ENCODE measurements at places on chromosomes 12 and 14. TPM values are rescaled to one million over a fixed set of nuclear protein-coding genes. Genes with fewer than 3 reads are reported as not detected.
A peak's percentile ranks its signal among the peaks of the same experiment; 100 is the strongest.

DNA sequence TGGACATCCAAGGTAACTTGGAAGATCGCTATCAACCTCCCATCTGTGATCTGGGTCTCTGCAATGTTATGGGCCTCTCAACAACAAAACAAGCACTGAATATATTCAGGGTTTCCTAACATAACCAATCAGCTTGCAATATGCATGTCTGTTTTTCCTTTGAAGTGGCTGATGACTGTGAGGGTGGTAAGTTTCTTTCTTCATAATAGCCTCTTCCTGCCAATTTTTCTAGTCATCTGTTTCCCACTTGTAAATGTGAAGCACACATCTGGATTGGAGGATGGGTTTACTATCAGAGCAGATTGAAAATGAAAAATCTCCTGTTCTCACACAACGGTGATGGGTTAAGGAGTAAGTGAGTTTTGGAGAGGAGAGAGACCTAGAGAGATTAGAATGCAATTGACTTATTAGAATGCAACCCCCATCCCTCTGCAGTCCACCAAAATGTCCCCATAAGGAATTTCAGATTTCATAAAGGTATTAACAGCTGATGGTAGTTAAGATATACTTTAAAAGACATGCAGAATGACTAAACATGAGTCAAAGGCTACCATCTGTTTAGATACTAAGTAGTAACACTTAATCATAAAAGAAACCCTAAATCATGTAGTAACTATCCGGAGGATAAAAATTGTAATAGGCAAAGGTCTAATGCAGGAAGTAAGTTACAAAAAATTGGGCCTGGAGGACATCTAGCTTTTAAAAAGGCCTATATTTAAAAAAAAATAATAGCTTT, 58.4 kb upstream of the SAV1 start:
- H3K4me1 ChIP-seq: peaks cover 7% of the 10 kb centered on the region
- no peaks in the 10 kb centered on the region for H3K27me3 ChIP-seq
- no peak overlapping the region for H3K4me3 ChIP-seq
- H3K27ac ChIP-seq: peak overlapping the region; percentile 15
- peak; percentile 89 for DNase-seq
- H3K36me3 ChIP-seq: peaks cover 31% of the 10 kb centered on the region

GRCh38 chr12:102503056-102503681, 22.8 kb upstream of the IGF1 start:
- no peak overlapping the region for H3K4me3 ChIP-seq
- no peaks in the 10 kb centered on the region for H3K4me1 ChIP-seq
- no peak for DNase-seq
- no peak overlapping the region for H3K27ac ChIP-seq

FCF1 gene
- 60.5 TPM for total RNA-seq

HRK gene
- total RNA-seq: 2.1 TPM

DNA sequence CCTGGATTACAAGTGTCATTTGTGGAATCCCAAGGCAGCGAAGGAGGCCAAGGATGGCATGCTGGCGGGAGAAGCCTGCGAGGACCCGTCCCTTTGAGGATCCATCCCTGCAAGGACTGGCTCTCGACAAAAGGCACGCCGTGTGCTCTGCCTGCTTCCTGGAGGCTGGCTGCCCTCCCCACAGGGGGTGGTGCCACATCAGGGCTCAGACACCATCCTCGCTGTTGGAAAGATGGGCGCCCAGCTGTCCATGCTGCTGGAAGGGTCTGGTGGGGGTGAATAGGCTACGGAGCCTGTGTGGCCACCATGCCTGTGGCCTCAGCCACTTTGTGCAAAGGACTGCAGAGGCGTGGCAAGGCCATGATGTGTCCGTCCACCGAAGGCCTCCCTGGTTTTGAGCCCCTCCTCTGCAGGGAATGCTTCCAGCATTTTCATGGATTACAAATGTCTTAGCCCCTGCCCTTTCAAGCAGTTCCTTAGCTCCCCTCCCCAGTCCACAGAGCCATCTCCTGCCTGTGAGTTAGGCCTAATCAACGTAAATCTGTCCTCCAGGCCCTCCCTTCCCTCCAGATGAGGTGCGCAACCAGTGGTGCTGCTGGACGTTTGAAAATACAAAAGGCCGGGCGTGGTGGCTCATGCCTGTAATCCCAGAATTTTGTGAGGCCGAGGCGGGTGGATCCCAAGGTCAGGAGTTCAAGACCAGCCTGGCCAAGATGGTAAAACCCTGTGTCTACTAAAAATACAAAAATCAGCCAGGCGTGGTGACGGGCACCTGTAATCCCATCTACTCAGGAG, 22.1 kb downstream of the ZBTB42 start:
- no peak overlapping the region for H3K27ac ChIP-seq
- H3K4me1 ChIP-seq: peaks cover 18% of the 10 kb centered on the region
- H3K4me3 ChIP-seq: no peak overlapping the region
- DNase-seq: no peak

DNA sequence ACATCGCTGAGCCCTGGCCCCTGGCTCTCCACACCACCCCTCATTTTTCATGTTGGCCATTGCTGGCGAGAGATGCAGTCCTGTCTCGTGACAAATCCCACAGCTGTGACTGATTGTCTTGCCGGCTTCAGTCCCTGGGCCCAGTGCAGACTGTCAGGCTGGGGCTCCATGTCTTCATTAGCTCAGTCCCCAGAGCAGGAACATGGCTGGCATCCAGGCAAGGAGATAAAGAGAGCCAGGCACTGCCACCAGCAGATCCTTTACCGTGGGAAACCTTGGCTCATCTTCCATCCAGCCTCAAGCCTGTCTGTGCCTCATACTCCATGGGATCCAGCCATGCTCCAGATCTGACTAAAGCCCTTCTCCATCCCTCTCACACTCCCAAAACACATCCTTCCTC, 284.7 kb upstream of the FKBP4 start:
- H3K36me3 ChIP-seq: no peaks in the 10 kb centered on the region
- H3K4me1 ChIP-seq: no peaks in the 10 kb centered on the region
- H3K27ac ChIP-seq: no peak overlapping the region

OTUB2 gene
- 3.3 TPM for total RNA-seq

- no peaks in the 10 kb centered on the region for H3K36me3 ChIP-seq
- no peak overlapping the region for H3K4me3 ChIP-seq
- H3K4me1 ChIP-seq: peaks cover 19% of the 10 kb centered on the region
- no peaks in the 10 kb centered on the region for H3K27me3 ChIP-seq
- no peak for DNase-seq
- no peak overlapping the region for H3K27ac ChIP-seq
Measured at GRCh38 chr12:116561181-116561821, 2.1 kb downstream of the MAP1LC3B2 start.

DNA sequence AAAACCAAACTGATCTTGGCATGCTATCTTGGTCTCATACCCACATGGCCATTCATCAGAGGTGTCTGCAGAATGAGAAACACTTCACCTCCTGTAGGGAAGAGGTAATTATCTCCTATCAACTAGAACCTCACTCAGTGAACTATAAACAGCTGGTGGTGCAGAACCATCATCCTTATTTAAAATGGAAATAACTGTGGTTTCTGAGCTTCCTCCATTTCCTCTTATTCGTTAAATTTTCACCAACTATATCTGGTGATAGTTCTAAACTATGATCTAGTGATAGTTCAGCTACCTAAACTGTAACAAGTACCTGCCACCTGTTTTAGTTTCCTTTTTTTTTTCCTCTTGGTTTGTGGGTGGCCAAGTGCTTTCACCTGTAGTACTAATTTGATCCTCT, 218.5 kb downstream of the FUT8 start:
- H3K36me3 ChIP-seq: peaks cover 4% of the 10 kb centered on the region
- no peak for DNase-seq
- no peaks in the 10 kb centered on the region for H3K4me1 ChIP-seq
- H3K27ac ChIP-seq: no peak overlapping the region
- no peak overlapping the region for H3K4me3 ChIP-seq
- no peaks in the 10 kb centered on the region for H3K27me3 ChIP-seq

ST8SIA1 gene
- total RNA-seq: 14.4 TPM

DNA sequence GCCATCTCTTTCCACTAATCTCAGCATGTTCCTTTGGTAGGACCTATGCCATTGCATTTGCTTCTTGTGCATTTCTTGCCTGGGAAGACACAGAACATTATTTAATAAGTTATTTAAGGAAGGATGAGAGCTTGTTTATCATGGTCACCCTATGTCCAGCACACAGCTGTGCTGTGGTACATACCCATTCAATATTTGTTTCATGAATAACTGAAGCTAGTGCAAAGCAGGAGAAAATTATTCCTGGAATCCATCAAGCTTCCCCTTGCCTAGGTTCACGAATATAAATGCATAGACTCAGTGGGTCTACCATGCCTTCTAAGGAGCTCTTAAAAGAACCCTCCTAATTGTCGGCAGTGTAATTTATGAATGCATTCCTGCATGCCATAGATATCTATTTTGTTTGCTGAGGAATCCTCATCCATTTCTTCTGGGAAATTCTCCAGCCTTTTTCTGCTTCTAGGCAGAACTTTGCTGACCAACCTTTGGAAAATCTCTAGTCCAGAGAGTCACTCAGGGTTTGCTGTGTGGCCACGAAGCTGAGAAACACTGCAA, 599.8 kb upstream of the TMEM132C start:
- H3K4me3 ChIP-seq: no peak overlapping the region
- H3K27me3 ChIP-seq: no peaks in the 10 kb centered on the region
- H3K36me3 ChIP-seq: no peaks in the 10 kb centered on the region
- H3K27ac ChIP-seq: no peak overlapping the region
- no peaks in the 10 kb centered on the region for H3K4me1 ChIP-seq

- H3K4me3 ChIP-seq: no peak overlapping the region
- H3K36me3 ChIP-seq: no peaks in the 10 kb centered on the region
- no peak overlapping the region for H3K27ac ChIP-seq
- DNase-seq: no peak
- peaks cover 11% of the 10 kb centered on the region for H3K4me1 ChIP-seq
- no peaks in the 10 kb centered on the region for H3K27me3 ChIP-seq
Measured at GRCh38 chr12:104790296-104791125, 167.6 kb downstream of the SLC41A2 start.

GRCh38 chr14:55077170-55078151, 26.0 kb downstream of the MAPK1IP1L start:
- no peaks in the 10 kb centered on the region for H3K27me3 ChIP-seq
- H3K4me1 ChIP-seq: peaks cover 23% of the 10 kb centered on the region
- H3K36me3 ChIP-seq: no peaks in the 10 kb centered on the region
- DNase-seq: peak; percentile 60
- no peak overlapping the region for H3K4me3 ChIP-seq

EFS gene
- total RNA-seq: 6.5 TPM

DNA sequence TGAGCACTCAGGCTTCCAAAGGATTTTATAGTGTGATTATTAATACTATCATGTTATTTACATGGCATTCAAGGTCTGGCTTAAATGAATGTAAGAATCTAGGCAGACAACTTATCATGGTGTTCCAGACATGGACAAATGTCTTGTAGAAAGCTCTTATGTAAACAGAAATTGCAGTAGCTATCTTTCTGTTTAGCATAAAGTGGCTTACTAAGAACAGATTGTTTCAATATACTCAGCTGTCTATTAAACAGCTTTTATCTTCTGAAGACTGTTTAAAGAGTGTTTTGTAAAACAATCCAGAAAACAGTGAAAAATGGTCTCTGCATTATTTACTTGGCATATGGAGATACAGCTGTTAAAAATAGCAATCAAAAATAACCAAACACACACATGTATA, 1061.8 kb upstream of the SEL1L start:
- H3K4me3 ChIP-seq: no peak overlapping the region
- H3K27ac ChIP-seq: no peak overlapping the region
- no peaks in the 10 kb centered on the region for H3K36me3 ChIP-seq
- DNase-seq: no peak
